ENCODE measurements at places on chromosomes 7 and 10.

DNA sequence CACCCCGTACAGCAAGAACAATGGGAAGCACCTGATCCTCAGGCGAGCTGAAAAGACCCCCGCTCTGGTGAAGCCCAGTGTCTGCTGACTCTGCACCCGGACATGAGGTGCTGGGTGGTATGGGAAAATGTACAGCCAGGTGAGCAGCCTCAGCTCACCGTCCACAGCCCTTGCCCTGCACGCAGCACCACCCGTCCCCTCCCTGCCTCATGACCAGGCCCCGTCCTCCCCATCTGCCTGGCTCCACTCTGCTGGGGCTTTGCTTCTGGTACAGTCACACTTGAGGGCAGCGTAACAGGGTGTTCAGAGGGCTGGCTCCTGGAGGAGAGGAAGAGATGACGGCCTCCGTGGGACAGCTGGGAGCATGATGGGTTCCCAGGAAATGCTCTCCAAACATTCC is 49.1 kb downstream of the NCAPG2 start:
- DNase-seq, result no peak

GRCh38 chr7:84865560-84865959 is 321.3 kb downstream of the SEMA3D start:
- no peak for DNase-seq

- DNase-seq, result no peak
These were observed 1.3 kb downstream of the CAMK2B start for GRCh38 chr7:44324204-44324480.

DNA sequence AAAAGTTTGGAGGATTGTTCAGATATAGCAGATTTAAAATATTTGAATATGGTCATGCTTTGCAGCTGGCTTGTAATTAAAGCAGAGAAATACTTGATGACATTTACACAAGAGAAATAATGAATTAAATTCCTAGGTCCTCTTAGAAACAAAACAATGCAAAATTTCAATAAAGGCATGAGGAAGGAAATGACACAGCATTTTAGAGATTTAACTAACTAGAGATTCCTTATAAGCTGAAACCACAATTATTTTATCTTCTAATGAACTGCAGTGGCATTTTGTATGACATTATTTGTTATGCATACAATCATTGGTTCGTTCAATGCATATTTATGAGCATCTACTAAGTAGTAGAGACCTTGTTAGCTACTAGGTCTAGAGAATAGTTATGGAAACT is 490.9 kb downstream of the ZWINT start:
- DNase-seq, result no peak
